ENCODE measurements at places on chromosomes 11 and 22. TPM values are rescaled to one million over a fixed set of nuclear protein-coding genes. Genes with fewer than 3 reads are reported as not detected.

LDLRAD3 gene
- total RNA-seq: 6.3 TPM

C11orf16 gene
- total RNA-seq: not detected

GRCh38 chr11:118618991-118619375 lies 11.6 kb downstream of the PHLDB1 start:
- DNase-seq: no peak

DNA sequence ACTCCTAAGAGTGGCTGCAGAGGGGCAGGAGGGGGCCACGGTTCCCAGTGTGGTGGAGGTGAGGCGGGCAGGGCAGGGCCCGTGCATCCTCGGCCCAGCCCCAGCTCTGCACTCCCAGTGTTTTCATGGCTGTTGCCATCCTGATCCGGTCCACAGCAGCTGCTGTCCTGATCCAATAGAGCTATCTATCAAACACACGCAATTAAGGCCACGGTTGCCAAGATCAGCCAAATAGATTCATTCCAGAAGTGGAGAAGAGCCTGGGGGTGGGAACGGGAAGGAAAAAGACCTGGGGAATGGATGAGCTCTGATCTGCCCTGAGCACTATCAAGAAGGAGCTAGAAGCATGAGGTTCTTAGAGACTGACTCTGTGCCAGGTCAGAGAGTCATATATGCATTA lies 160.9 kb upstream of the SYT13 start:
- DNase-seq: no peak
